ENCODE measurements at places on chromosomes 2 and 18.

GRCh38 chr2:120066800-120067547 is 54.1 kb downstream of the EPB41L5 start:
- DNase-seq, result no peak

DNA sequence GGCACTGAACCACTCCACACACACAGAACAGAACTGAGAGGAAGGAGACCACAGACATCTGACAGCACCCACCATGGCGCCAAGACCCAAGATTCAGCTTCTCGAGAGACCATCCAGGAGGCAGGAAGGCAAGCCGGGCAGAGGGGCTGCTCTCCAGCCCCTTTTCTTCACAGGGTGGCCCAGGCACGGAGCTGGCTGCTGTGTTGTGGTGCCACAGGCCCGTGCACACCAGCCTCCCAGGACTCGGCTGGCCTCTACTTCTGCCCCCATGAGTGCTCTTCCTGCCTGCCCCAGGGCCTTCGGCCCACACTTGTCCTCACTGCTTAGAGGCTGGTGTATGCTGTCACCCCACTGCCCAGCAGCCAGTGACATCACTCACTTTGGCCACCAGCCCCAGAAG is 547.6 kb upstream of the RAB6C start:
- no peak for DNase-seq

DNA sequence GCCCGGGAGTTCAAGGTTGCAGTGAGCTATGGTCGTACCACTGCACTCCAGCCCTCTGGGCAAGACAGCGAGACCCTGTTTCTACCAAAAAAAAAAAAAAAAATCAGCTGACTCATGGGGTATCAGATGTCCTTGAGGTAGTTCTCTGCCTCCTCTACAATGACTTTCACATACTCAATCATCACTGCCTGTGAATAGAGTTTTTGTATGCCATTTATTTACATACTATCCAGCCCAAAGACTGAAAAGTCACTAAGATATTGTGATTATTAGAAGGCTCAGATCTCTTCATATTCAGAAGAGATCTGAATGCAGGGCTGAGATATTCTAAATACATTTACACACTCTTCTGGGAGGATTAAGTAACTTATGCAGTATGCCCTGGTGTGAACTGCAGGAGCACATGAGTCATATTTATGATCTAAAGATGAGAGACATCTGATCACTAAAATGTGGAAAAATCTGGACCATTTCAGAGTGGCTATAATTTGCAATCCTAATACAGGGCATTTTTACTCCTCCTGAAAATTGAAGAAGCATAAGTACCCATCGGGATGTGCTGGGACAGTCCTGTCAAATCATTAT is 38.9 kb downstream of the KLF7 start:
- DNase-seq, result no peak

DNA sequence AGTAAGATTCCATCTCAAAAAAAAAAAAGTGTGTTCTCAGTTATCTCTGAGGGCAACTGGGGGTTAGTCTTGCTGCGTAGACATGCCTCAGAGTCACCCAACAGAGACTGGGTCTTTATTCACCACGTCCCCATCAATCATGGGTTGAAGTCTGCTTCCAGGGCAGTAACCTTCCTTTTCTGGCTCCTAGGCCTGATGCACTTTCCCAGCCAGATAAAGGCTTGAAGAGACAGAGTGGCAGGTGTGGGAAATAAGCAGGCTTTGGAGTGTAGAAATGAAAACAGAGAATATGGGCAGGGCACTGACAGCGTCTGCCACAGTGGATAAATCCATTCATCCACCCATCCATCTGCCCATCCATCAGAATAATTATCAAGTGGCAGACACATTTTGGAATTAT is 134.1 kb upstream of the LGALSL start:
- no peak for DNase-seq

DNA sequence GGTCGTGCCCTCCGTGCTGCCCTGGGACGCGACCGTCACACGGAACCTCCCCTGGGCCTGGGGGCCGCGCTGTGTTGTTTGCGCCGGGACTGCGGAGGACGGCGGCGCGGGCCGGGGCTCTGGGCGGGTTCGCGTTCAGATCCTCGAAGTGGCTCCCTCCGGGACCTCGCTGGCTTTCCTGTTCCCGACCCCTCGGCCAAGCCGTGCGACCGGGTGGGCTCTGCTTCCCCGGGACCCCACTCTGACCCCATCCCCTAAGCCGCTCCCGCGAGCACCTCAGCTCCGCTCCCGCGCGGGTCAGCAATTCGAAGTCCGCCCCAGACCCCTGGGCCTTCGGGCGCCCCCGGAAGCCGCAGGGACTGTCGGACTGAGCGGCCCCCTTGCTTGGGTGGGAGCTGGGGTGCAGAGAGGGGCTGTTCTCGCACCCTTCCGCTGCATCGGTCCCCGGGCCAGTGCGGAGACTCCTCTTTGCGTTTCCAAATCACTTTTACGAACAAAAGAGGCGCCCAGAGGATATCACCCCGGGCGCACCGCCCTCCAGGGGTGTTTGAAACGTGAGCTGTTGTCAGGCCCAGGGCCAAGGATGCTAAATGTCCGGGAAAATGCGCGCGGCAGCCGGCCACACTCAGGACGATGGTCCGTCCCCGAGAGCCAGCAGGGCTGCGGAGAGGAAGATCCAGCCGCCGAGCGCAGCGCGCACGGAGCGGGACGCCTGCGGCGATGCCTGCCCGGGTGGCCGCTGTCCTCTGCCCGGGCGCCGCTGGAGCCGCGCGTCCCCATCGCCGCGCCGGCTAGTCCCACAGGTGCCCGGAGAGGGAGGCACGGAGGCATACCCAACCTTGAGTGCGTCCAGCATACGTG is 73.5 kb downstream of the ZCCHC2 start:
- peak; percentile 31 for DNase-seq

- no peak for DNase-seq
Observed at GRCh38 chr2:226337941-226338600, 461.5 kb downstream of the IRS1 start.

- no peak for DNase-seq
Observed at GRCh38 chr2:68537011-68537410, 69.6 kb downstream of the APLF start.

GRCh38 chr2:236014408-236015131 is 153.6 kb downstream of the GBX2 start:
- DNase-seq, result no peak

DNA sequence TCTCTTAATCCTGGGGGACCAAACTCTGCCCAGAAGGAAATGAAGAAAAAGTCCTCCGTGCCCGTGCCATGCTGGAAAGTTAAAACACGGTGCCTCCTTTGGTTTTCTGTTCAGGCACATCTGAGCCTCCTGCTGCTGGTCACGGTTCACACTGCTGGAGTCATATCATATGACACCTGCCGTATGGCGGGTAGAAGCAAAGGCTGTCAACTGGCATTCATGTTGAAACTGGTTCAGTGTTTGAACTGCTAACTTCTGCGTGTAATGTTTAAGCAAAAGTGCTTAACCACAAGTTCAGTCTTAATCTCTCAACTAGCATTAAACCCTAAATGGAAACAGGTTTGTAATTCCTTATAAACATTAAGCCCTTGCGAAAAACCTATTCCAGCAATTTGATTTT is 3.1 kb downstream of the STK39 start:
- peak; percentile 57 for DNase-seq

GRCh38 chr18:26457611-26458353 is 90.6 kb downstream of the KCTD1 start:
- DNase-seq, result no peak

DNA sequence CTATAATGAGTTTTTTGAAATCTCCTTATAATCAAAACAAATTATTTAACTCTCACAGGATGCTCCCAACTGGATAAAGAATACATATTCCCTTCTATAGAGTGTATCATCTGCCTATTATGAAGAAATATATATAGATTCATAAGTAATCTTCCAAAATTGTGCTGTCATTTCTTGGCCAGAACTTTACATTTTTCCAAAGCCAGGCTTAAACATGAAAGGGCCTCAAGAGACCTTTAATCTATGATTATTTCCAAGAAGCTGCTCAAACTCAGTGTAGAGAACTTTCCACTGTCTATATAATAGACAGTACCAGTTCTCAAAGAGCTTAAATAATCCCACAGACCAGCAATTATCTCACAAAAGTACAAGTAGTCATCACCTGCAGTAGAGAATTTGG is 211.0 kb downstream of the AKAIN1 start:
- no peak for DNase-seq

DNA sequence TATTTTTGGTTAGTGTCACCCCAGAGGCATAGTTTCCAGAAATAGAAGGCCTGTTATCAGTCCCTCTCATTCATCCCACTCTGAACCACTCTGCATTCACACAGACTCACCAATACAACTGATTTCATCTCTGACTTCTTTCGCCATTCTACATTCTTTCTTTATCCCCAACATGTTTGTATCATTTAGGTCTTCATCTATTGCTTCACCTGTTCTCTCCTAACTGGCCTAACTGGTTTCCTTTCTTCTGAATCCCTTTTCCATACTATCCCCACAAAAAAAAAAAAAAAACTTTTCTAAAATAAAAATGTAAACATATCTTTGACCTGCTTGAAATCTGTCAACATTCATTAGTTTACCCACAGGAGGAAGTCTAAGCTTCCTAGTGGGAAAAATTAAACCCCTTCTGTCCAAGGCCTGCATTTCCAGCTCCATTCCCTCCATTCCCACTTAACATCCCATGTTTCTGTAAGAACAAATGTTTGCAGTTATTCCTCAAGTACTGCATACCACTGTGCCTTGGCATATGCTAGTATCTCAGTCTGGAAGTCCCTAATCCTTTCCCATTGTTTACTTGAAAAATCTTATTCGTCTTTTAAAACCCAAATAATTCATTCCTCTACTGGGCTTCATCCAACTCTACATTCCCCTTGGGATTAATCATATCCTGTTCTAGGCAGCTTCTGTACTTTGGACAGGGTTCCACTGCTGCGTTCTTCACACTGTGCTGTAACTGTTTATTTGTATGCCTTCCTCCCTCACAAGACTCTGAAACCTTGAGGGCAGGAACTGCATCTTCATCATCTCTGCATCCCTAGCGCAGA is 68.5 kb downstream of the FIGN start:
- no peak for DNase-seq

DNA sequence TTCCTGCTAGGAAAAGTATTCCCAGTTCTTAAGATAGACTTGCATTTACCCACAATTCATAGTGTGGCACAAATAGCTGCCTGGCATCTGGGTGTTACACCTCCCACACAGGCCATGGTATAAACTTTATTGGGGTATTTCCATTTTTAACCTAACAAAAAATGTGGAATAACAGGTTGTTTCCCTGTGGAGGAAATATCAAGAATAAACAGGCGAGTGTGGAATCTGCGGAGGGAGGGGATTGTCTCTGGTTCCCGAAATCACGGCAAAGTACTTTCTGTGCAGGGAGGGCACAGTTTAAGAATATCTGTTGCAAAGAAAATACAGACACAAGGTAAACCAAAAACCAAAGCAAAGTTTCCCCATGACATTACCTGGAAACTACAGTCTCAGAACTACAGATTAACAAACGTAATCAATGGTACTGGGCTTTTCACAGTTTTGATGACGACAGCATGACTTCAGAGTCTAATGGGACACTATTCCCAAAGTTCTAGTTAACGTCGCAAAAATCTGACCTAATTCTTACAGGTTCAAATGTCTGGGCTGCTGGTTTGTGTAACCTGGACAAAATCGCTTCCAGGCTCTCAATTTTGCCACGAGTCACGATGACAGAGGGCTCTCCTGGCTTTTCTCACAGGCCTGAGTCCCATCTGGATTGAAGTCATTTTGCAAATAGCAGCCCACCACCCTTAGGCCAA is 1.4 kb downstream of the STARD7 start:
- DNase-seq, result peak; percentile 33

DNA sequence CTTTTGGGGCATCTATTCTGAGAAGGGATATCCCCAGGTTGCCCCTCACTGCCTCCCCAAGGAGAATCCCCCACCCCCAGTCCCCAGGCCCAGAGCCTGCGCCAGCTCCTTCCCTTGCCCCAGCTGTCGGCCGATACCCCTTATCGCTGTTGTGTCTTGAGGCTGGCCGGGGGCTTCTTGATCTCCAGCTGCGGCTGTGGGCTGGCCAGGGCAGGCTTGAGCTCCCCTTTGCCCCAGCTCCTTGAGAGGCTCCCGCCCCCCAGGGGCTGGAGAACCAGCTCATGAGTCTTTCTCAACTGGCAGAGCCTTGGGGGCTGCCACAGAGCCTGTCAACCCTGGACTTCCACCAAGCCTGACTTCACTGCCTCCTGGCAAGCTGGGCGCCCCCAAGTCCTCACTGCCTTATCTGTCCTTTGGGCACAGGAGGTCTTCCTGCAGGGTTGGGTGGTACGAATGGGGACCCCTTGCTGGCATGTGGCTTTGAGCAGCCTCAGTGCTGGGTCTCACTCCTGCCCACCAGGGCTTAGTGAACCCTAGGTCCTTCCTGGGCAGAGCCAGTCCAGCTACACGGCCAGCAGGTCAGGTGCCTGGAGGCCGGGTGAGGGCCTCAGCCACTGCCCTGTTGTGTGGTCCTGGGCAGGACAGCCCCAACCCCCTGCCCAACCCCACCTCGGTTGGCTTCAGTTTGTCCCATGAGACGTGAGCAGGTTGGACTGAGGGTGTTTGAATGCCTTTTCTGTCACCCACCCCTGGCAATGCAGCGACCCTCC is 29.5 kb downstream of the INHBB start:
- no peak for DNase-seq

DNA sequence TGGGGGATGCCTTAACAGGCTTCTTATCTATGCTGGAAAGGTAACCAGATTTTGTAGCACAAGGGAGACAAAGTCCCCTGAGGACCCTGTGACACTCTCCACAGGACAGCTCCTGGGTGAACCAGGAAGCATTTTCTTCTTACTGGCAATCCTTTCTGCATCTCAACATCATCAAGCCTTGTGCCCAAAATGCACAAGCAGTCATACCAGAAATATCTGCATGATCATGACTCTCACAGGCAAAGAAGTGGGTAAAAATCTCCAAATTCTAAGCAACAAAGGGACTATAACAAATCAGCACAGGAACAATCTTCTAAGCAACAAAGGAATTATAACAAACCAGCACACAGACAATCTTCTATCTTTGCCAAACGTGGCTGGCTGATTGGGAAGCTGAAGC is 99.1 kb upstream of the CD226 start:
- DNase-seq, result no peak

DNA sequence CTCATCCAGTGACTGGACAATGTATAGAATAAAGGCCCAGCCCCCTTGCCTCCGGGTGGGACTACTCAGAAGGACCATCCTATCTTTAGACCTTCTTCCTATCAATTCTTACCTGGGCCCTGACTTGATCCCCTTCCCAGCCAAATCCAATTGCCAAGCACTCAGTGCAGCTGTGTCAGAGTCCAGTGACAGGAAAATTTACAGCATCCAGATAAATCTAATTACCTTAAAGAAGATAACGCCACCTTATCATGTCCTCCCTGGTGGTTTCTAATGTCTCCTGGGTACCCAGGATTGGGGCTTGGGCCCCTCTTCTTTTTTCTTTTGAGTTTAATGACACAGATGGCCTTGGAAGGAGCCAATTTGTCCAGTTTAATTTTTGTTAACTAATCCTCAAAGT is 19.3 kb downstream of the LHCGR start:
- DNase-seq, result no peak

- DNase-seq, result no peak
Observed at GRCh38 chr2:151782378-151783132, 45.7 kb downstream of the ARL5A start.

All from activated T-cell treated with anti-CD3 and anti-CD28 coated beads, Interleukin-2, amount 50 U/mL, for 48 hours (primary cell).